ENCODE measurements at places on chromosomes 7 and 10.

- no peak for DNase-seq
Measured at GRCh38 chr7:37016064-37016878, 292.0 kb upstream of the AOAH start.

- DNase-seq, result no peak
Measured at GRCh38 chr10:132650611-132651250, 113.1 kb downstream of the INPP5A start.

DNA sequence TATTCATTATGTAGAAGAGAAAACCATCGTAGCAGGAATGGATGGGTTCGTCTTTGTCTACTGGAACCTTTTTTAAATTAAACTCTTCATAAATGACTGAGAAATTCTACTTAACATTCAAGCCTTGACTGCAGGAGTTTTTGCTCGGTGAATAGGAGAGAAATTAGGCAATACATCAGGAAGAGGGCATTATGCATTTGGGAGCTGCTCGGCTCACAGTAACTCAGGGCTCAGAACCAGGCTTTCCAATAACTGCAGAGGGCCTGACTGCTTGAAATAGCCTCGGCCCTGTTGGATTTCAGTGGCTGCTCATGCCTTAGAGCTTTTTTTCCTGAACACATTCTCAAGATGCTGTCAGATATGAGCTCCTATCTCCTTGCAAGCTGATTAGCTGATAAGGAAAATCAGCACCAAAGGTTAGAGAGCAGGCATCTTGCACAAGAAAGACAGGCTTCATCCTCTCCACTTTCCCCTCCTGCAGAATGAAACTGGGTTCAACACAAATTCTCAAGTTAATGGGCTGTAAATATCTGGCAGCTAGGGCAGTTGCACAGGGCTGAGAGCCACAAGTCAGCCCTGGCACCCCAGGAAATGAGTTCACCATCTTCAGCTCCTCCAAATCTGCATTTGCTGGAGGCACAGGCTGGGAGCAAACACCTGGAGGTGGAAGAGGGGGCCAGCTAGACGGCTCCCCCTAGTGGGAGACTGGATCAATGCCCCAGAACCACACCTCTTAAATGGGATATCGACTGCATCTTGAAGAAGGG is 24.3 kb downstream of the TECTB start:
- DNase-seq, result peak; percentile 21

- DNase-seq, result peak; percentile 17
Measured at GRCh38 chr10:24208661-24209431, at the start of gene KIAA1217. KIAA1217 (plus strand) TSS chr10:24209138; CDS start chr10:24209194, 56 bp downstream.

DNA sequence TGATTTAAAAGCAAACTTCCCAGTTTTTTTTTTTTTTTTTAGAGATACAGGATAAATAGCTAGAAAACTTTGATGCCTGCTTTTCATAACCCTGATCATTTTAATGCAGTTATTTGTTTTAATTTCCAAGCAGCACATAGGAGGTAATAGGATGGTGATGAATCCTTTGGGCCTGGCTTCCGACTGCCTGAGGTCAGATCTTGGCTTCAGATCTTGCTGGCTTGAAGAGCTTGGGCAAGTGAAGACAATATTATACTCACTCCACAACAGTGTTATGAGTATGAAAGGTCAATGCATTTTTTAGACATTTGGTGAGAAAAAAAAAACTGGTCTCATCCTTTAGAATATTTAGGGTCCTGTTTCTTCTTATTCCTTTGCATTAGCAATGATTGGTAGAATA is 124.8 kb upstream of the PRKCQ start:
- DNase-seq, result no peak

- DNase-seq, result no peak
Measured at GRCh38 chr7:121212036-121212435, 116.8 kb upstream of the WNT16 start.

- no peak for DNase-seq
Measured at GRCh38 chr10:110562348-110562747, 5.1 kb upstream of the SMC3 start.

- no peak for DNase-seq
Measured at GRCh38 chr10:121774813-121775212, 153.0 kb downstream of the ATE1 start.

DNA sequence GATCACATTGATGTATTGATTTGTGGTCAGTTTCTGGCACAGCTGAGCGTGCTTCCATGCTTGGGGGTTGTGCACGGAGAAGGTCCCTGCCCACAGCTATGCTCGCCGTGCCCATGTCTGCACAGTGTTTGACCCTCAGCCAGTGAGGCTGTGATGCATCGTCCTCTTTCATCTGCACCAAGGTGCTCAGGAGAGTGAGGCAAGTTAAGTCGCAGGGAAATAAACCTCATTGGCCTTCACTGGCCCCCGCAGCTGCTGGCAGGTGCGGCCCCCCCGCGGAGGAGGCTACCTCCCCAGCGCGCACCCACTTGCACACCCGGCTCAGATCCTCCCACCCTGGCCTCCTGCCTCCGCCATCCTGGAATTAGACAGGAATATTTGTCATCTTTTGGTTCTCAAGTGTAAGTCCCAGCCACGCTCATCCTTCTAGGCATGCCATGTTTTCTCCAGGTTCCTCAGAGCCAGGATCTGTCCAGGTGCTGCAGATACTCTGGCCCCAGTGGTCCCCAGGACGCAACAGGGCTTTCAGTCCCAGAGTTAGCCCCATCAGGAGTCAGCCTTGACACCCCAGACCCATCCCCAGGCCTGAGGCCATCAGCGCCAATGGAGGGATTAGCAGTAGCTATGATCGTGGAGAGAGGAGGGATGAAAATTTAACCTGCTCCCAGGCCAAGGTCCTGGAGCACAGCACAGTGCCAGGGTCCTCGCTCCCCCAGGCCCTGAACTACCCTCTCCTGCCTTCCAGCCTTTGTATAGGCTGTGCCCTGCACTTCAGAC is 93.7 kb downstream of the OAT start:
- no peak for DNase-seq

Data from DMS79 treated with DMSO at 0.1 percent for 48 hours (cell line).